ENCODE measurements at places on chromosomes 12 and 14. TPM values are rescaled to one million over a fixed set of nuclear protein-coding genes. Genes with fewer than 3 reads are reported as not detected.

DNA sequence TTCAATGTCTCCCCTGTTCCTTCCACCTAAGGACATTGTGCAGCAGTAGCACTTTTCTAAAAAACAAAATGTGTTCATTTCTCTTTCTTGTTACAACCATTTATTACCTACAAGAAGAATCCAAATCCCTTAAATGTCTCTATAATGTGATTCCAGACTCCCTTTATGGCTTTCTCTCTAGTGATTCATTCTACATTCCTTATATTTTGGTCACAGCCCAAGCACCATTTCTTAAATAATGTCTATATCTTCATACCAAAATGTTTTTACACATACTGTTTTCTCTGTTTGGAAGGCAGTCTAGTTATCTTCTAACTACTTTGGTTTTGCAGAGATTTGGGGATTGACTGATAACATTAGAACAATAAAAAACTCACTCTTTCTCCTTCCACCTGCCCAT lies 1037.3 kb upstream of the FLRT2 start:
- H3K36me3 ChIP-seq: no peaks in the 10 kb centered on the region
- H3K4me1 ChIP-seq: no peaks in the 10 kb centered on the region
- no peak overlapping the region for H3K4me3 ChIP-seq
- no peak for DNase-seq
- H3K27ac ChIP-seq: no peak overlapping the region
- H3K27me3 ChIP-seq: no peaks in the 10 kb centered on the region

Gene RNASE3
- not detected for total RNA-seq

DNA sequence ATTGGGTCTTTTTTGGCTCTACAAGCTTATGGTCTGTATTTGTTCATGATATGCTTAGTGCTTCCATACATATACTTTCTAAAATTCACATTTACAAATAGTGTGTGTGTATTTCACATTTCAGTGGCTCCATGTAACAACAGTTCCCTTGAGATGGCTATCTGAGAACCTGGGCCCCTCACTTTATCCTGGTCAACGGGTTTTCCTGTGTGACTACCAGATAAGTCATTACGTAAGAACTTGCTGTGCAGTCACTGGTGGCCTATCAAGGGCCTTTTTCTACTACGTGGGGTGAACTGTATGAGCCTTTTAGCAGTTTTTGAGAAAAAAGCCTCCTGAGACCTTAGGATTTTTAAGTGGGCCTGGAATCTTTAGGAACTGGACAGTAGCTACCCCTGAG lies 454.1 kb downstream of the PCNX1 start:
- H3K4me3 ChIP-seq: no peak overlapping the region
- peaks cover 9% of the 10 kb centered on the region for H3K36me3 ChIP-seq
- peaks cover 34% of the 10 kb centered on the region for H3K4me1 ChIP-seq

Gene IFI27
- total RNA-seq: 15.5 TPM

Gene PRH1
- 16.8 TPM for total RNA-seq

GRCh38 chr12:119334430-119335170 lies at the start of gene CCDC60:
CCDC60 (plus strand) TSS chr12:119334729; CDS start chr12:119335177, 448 bp downstream.
- peaks cover 25% of the 10 kb centered on the region for H3K4me1 ChIP-seq
- no peak within 1 kb of the TSS for H3K27ac ChIP-seq
- peak within 1 kb of the TSS; percentile 65 for H3K4me3 ChIP-seq
- no peaks in the 10 kb centered on the region for H3K36me3 ChIP-seq
- DNase-seq: peak; percentile 80
- peaks cover 11% of the 10 kb centered on the region for H3K27me3 ChIP-seq

GRCh38 chr12:107386569-107386968 lies 293.2 kb upstream of the CRY1 start:
- H3K4me1 ChIP-seq: peaks cover 24% of the 10 kb centered on the region
- H3K27me3 ChIP-seq: peaks cover 3% of the 10 kb centered on the region
- H3K36me3 ChIP-seq: peaks cover 9% of the 10 kb centered on the region
- H3K4me3 ChIP-seq: no peak overlapping the region

Gene KRT71
- 0.50 TPM for total RNA-seq

DNA sequence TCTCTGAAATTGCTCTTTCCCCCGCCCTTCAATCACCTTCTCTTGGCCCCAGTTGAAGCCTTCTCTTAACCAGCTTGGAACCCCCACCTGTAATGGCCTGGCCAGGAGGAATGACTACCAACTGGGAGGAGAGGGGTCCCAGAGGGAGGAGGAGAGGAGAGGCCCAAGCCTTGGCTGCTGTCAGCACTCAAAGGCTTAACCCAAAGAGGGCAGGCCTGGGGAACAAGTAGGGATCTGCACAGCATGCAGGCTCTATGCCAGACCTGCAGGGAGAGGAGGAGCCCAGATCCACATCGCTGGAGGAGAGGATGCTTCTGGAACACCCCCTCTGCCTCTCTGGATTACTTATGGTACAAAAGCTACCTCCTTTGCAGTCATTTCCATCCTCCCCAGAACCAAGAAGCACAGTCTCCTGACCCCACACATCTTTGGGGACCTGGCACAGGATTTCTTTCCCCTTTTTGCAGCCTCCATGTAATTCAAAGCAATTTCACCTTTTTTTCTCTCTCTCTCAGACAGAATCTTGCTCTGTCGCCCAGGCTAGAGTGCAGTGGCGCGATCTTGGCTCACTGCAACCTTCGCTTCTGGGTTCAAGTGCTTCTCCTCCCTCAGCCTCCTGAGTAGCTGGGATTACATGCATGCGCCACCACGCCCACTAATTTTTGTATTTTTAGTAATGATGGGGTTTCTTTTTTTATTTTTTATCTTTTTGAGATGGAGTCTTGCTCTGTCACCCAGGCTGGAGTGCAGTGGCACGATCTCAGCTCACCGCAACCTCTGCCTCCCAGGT lies 6.2 kb downstream of the RARG start:
- peak overlapping the region; percentile 94 for H3K27ac ChIP-seq
- H3K27me3 ChIP-seq: no peaks in the 10 kb centered on the region
- H3K4me3 ChIP-seq: peak overlapping the region; percentile 75
- peaks cover 53% of the 10 kb centered on the region for H3K4me1 ChIP-seq
- DNase-seq: no peak
- peaks cover 5% of the 10 kb centered on the region for H3K36me3 ChIP-seq

- H3K4me3 ChIP-seq: no peak overlapping the region
- H3K4me1 ChIP-seq: peaks cover 15% of the 10 kb centered on the region
- no peaks in the 10 kb centered on the region for H3K27me3 ChIP-seq
- H3K36me3 ChIP-seq: peaks cover 4% of the 10 kb centered on the region
Measured at GRCh38 chr12:64706306-64706705, 52.9 kb downstream of the GNS start.

Gene CCND2
- total RNA-seq: 278 TPM

DNA sequence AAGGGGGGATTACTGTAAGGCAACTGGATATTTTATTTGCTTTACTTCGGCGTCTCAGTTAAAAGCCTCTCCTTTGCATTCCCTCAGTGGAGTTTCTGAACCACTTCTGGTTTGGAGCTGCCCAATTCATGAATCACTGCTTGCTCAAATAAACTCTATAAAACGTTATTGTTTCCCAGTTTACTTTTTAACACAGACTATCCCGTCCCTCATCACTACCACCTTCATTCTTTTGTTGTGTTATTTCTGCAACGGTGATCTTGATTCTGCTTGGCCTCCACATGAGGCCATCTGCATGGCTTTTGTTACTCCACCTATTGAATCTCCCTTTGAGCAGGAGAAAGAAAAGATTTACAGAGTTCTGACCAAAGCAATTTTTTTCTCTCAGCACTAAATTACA lies 104.0 kb upstream of the PLEKHA5 start:
- H3K27ac ChIP-seq: no peak overlapping the region
- no peak overlapping the region for H3K4me3 ChIP-seq
- H3K36me3 ChIP-seq: no peaks in the 10 kb centered on the region

- no peak overlapping the region for H3K27ac ChIP-seq
- H3K4me1 ChIP-seq: no peaks in the 10 kb centered on the region
- DNase-seq: no peak
- no peak overlapping the region for H3K4me3 ChIP-seq
- H3K36me3 ChIP-seq: no peaks in the 10 kb centered on the region
Measured at GRCh38 chr12:20289520-20289919, 78.8 kb upstream of the PDE3A start.

DNA sequence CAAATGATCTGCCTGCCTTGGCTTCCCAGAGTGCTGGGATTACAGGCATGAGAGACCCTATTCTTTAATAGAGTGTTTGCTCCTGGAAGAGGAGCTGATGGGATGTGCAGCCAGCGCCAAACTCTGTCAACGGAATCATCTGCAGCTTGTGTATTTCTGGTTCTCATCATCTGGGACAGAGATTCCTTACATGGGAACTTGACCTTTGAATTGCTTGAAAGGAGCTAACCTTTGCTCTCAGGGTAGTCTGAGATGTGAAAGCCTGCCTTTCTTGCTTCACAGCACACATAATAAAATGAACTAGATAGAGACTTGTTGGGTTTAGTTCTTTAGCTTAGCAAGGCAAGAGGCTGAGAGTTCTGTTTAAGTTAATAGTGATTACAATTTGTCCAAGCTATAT lies 120.0 kb downstream of the OTOGL start:
- no peaks in the 10 kb centered on the region for H3K36me3 ChIP-seq
- H3K27ac ChIP-seq: peak overlapping the region; percentile 9
- H3K4me1 ChIP-seq: peaks cover 28% of the 10 kb centered on the region
- no peak overlapping the region for H3K4me3 ChIP-seq
- no peaks in the 10 kb centered on the region for H3K27me3 ChIP-seq

Gene NINJ2
- 1.2 TPM for total RNA-seq

DNA sequence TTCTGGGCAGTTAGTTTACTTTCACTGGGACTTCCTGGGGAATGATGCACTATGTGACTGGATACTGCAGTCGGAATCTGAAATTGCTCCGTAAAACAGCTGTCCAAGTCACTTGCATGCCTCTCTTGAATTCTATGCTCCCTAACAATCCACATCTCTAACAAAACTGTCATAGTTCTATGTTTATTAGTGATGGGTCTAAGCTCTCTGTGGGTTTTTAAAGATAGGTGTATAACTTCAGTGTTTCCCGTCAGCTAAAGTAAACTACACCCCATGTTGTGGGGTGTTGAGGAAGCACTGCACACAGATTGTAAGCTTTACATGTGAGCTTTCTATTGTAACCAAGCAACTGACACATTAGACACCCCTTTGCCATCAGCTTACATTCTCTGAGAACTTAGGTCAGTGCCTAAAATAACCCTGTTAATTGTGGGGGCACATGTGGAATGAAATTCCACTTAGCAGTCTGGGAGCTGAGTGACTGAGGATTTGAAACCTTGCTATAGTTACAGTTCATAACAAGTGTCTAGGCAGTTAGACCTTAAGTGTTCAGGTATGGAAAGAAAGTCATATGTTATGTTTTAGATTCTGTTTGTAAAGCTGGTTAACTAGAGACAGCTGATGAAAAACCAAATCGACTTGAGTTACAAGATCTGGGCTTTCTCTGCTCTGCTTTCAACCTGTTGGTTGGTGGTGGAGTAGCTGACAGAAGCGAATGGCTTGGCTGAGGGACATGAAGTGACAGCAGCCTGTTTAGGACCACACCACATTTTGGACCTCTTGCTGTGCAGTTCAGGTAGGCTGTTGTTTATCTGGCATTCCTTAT lies 165.7 kb downstream of the AKAP6 start:
- no peaks in the 10 kb centered on the region for H3K4me1 ChIP-seq
- no peak for DNase-seq
- H3K4me3 ChIP-seq: no peak overlapping the region
- no peaks in the 10 kb centered on the region for H3K27me3 ChIP-seq
- no peak overlapping the region for H3K27ac ChIP-seq
- H3K36me3 ChIP-seq: no peaks in the 10 kb centered on the region

Gene OASL
- total RNA-seq: 0.19 TPM

Gene CREBL2
- total RNA-seq: 11.9 TPM

DNA sequence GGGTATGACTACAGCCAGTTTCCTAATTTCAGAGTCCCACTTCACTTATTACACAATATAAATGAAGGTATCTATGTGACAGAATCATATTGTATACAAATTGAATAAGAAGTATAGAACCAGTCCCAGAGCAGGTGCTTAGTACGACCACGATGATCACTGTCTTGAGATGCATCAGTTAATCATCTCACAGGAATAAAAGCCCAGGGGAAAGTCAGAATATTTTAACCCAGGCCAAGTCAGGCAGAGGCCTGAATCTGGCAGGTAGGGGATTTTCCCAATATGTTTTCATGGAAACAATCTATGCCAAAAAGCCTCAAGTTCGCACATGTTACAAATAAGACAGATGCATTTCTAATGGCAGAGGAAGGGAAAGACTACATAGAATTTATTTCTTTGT lies 758.4 kb downstream of the BCL11B start:
- no peak overlapping the region for H3K4me3 ChIP-seq
- H3K27me3 ChIP-seq: peaks cover 12% of the 10 kb centered on the region
- no peaks in the 10 kb centered on the region for H3K36me3 ChIP-seq
- H3K27ac ChIP-seq: no peak overlapping the region
- peaks cover 7% of the 10 kb centered on the region for H3K4me1 ChIP-seq

DNA sequence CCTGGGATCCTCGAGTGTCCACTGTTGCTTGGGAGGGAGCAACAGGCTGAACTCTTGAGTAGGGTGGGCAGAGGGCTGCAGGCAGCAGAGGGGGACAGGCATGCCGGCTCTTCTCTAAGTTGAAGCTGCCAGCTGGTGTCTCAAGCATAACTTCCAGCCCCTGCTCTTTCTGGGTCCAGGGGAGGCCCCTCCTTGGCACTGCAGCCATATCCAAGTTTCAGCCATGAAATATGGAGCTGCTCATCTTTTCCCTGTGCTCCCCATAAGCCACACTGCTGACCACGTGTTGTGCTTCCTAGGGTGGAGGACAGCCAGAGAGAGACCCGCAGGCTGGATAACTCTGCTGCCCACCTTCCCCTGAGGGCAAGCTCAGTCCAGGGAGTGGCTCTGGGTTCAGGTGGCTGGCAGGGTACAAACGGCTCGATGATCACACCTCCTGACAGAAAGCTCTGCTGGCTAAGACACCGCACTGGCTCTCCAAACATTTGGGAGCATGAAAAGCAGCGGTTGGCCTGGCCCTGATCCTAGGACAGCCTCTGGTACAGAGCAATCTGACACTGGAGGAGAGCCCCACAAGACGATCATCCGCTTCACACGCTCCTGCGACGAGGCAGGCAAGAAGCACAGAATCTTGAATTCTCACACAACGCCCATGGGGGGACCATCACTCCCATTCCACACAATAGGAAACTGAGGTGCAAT lies 79.6 kb downstream of the PITPNM2 start:
- H3K27me3 ChIP-seq: peaks cover 4% of the 10 kb centered on the region
- no peak overlapping the region for H3K27ac ChIP-seq
- no peak overlapping the region for H3K4me3 ChIP-seq
- no peaks in the 10 kb centered on the region for H3K36me3 ChIP-seq
- H3K4me1 ChIP-seq: peaks cover 15% of the 10 kb centered on the region

Gene MIS18BP1
- total RNA-seq: 21.3 TPM

Gene B4GALNT1
- total RNA-seq: 5.9 TPM

Gene CBLN3
- total RNA-seq: 1.4 TPM

Gene ABCD2
- total RNA-seq: 0.12 TPM

- H3K4me3 ChIP-seq: no peak overlapping the region
- no peaks in the 10 kb centered on the region for H3K27me3 ChIP-seq
- H3K27ac ChIP-seq: no peak overlapping the region
- H3K36me3 ChIP-seq: no peaks in the 10 kb centered on the region
- H3K4me1 ChIP-seq: peaks cover 3% of the 10 kb centered on the region
- no peak for DNase-seq
Measured at GRCh38 chr12:59383079-59383822, 212.6 kb upstream of the SLC16A7 start.
